ENCODE measurements at places on chromosomes 1 and 21.

DNA sequence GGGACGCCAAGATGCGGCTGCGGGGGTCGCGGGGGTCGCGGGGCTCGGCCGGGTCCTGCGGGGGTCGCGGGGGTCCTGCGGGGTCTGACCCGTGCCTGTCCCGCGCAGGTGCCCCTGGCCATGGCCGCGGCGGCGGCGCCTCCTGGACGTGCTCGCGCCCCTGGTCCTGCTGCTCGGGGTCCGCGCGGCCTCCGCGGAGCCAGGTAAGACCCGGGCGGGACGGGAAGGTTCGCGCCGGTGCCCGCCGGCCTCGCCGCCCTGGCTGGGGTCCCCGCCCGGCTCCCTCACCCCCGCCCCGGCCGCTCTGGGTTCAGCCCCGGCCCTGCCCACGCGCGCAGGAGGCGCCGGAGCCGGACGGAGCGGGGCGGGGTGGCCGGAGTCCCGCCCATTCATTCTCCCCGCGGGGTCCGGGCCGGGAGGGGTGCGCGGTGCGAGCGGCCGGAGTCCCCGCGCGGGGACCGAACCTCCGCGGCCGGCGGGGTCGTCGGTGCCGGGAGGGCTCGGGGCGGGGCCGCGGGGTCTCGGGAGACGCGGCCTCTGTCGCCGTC lies 380 bp downstream of the COL18A1 start:
- no peak for DNase-seq

DNA sequence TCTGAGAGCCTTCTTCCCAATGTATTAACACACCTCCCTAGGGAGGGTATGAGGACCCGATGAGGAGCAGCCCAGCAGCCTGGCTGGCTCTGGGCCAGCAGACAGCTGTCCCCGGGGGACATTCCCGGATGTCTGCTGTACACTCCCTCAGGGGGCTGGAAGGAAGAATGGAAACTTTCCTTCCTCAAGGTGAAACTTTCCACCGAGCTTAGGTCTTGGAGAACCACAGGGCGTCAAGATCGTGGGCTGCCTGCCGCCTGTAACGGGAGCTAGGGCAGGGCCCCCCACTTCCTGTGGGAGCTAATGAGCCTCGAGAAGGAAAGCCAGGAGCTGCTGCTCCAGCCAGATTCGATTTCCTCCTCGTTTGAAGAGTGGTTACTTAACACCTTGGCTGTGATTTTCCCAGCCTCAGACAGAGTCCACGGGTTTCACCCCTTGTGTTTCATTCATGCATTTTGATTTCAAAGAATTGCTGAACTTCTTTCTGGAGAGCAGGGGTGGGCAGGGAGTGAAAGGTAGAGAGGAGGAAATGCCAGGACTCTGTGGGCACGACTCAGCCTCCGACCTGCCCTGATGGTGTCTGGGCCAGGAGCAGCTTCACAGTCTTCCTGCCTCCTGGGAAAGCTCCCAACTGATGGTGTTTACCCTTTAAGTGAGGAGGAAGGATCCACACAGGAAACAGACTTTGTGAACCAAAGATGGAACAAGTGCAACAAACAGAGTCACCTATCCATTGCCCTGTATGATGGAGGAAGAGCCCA lies 29.7 kb downstream of the UBE2T start:
- no peak for DNase-seq

DNA sequence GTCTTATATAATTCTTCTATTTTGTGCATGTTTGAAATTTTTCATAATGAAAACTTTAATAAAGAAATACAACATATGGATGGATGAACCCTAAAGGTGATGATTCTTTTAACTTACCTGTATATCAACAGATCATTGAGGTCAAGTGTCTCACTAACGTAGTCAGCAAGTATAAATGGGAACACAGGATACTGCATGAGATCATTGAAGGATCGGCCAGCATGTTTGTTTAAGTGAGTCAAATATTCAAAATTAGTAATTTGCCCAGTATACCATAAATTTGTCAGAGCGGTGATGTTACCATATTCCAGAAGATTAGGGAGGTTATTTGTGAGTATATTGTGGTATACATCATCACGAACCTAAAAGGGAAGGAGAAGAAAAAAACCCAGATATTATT lies 71.0 kb upstream of the GNG4 start:
- DNase-seq = no peak

GRCh38 chr21:43824333-43825241 lies 35.2 kb downstream of the RRP1 start:
- no peak for DNase-seq

- no peak for DNase-seq
Measured at GRCh38 chr1:98027103-98027705, 106.4 kb upstream of the DPYD start.

DNA sequence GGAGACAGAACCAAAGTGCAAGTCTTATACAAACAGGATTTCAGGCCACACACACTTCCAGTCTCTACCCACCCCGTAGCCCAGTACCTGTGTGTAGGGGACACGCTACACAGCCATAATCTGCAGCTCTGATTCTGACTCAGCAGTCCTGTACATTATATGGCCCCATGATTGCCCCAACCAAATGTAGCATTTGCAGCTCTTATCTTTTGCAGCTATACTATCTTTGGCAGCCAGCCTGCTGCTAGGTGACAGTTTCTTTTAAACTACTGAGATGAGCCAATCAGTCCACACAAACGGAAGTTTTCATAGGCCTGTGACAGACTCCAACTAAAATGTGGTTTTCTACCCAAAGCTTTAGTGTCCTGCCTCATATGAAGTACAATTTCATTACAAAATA lies 259.6 kb upstream of the ST6GALNAC5 start:
- DNase-seq = no peak

DNA sequence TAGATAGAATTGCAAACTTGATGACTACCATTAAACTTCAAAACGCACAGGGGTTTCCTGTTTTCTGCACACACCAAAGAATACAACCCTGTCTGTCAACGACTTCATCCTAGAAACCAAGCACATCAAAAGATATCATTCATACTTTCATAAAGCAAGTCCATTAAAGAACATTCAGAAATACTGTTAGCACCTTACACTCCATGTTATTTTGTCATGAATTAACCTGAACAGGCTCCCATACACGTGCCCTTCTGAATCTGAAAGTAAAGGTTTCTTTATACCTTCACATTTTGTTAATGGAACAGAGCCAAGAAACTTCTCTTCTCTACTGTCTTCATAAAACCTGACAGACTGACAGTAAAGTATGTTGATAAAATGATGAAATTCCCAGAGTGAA lies 46.1 kb downstream of the PUM1 start:
- DNase-seq = no peak

GRCh38 chr1:23784846-23785245 lies 6.1 kb upstream of the LYPLA2 start:
- DNase-seq = no peak

GRCh38 chr1:95041491-95042165 lies 31.1 kb downstream of the ALG14 start:
- peak; percentile 27 for DNase-seq

DNA sequence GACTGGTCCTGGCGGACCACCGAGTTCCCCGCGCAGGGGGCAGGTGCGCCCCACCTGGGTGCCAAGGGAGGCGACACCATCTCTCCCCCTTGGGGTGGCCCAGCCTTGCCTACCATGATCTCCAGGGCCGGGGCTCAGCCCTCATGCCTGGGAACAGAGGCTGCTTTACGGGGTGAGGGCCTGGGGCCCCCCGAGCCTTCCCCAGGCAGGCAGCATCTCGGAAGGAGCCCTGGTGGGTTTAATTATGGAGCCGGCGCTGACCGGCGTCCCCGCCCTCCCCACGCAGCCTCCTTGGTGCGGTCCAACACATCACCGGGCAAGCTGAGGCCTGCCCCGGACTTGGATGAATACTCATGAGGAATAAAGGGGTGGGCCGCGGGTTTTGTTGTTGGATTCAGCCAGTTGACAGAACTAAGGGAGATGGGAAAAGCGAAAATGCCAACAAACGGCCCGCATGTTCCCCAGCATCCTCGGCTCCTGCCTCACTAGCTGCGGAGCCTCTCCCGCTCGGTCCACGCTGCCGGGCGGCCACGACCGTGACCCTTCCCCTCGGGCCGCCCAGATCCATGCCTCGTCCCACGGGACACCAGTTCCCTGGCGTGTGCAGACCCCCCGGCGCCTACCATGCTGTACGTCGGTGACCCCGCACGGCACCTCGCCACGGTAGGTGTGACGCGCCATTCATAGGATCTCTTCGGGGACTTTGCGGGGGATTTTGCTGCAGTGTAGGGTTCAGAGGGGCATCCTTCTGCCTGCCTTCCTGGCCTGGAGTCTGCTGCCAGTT lies 38.2 kb downstream of the TP73 start:
- no peak for DNase-seq

All from neural crest cell (in vitro differentiated cells).